NCI-H1105 (cell line): ENCODE measurements at places on chromosomes 5 and 9.
A peak's percentile ranks its signal among the peaks of the same experiment; 100 is the strongest.

- DNase-seq, result no peak
These were observed 87.0 kb downstream of the IQGAP2 start for GRCh38 chr5:76489877-76490688.

GRCh38 chr9:136309101-136309801 is 5.4 kb upstream of the CCDC187 start:
- peak; percentile 94 for DNase-seq

GRCh38 chr9:13127131-13127530 is 152.4 kb downstream of the MPDZ start:
- no peak for DNase-seq

GRCh38 chr5:95631255-95631958 is 11.5 kb downstream of the GPR150 start:
- no peak for DNase-seq

GRCh38 chr9:135456436-135457104 is 23.0 kb upstream of the PPP1R26 start:
- DNase-seq, result no peak

- DNase-seq, result no peak
These were observed 80.0 kb upstream of the LRRTM2 start for GRCh38 chr5:138955013-138955660.

- DNase-seq, result no peak
These were observed 10.4 kb downstream of the TRIM14 start for GRCh38 chr9:98108531-98109031.
